ENCODE measurements at places on chromosomes 16 and 17.
A peak's percentile ranks its signal among the peaks of the same experiment; 100 is the strongest.

DNA sequence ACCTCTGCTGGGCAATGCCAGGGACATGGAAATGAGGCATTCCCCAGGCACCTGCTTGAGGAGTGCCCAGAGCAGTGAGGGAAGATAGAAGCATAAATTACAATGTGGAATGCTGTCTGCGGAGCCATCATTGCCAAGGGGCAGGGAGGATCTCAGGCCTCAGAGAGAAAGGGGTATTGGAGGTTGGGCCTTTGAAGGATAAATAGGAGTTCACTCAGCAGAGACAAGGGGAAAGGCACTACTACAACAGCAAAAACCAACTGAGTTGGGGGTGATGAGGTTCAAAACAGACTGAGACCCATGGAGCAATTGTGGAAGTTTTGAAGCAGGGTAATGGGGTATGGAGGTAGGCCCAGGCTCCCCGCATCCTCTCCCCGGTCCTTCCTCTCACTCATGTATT is 32.8 kb downstream of the SREBF1 start:
- DNase-seq, result no peak

DNA sequence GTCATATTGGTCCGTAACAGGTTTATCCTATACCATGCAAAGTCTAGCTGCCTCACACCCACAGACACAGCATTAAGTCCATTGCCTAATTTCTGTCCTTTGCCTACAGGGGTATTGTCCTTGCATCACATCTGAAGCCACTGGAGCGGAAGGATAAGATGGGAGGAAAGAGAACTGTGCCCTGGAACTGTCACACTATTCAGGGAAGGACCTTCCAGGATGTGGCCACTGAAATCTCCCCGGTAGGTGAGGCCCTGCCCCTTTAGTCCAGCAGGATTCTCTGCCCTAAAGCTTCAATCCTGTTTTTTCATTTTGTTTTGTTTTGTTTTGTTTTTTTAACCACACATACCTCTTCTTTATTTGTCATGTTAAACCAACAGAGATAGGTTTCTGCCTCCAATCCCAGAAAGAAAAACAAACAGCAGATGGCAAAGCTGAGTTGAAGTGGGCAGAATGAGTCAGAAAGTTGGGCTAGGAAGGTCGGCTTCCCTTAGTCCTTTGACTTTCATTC is 2.2 kb upstream of the EFTUD2 start:
- no peak for DNase-seq

- no peak for DNase-seq
Observed at GRCh38 chr16:53773150-53773846, 69.3 kb downstream of the FTO start.

DNA sequence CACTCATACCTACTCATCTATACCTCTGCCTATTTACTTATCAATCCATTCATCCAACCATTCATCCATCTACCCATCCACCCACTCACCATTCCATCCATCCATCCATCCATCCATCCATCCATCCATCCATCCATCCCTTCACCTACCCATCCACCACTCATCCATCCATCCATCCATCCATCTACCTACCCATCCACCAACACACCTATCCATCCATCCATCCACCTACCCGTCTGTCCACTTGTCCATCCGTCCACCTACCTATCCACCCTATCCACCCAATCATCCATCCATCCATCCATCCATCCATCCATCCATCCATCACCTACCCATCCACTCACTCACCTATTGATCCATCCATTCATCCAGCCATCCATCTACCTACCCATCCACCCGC is 235.7 kb downstream of the GSG1L start:
- DNase-seq, result no peak

DNA sequence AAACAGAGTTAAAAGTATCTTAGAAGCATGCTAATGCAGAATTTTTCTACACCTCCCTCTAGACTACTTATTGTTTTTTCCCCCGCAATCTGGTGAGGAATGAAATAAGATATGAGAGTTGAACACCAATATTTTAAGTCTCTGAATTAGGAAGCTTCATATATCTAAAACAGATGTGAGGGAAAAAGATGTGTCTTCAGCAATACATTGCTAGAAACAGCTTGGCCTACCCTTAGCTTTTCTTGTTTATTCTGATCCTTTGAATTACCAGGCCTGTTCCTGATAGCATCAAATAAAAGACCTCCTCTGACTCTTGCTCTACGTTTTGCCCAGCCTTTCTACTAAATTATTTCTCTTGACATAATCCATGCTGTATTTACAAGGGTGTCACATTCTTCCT is 221.8 kb downstream of the CDH11 start:
- no peak for DNase-seq

DNA sequence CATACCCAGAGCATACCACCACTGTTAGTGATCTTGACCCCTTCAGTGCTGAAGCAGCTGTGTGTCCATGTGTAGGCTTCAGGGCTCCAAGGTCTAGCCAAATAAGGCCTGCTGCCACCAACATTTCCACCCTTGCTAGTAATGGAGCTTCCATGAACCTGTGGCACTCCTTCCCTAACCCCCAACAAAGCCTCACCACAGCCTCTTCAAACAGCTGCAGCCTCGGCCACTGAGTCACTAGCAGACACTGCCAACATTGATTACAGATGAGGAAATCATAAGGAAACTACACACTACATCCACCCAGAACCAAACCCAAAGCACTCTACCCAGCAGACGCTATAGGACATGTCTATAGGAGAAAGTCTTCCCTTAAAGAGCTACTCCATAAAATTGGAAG is 610.7 kb downstream of the KCNJ2 start:
- DNase-seq, result no peak

GRCh38 chr17:58918884-58919283 is 163.2 kb downstream of the PPM1E start:
- DNase-seq, result no peak

DNA sequence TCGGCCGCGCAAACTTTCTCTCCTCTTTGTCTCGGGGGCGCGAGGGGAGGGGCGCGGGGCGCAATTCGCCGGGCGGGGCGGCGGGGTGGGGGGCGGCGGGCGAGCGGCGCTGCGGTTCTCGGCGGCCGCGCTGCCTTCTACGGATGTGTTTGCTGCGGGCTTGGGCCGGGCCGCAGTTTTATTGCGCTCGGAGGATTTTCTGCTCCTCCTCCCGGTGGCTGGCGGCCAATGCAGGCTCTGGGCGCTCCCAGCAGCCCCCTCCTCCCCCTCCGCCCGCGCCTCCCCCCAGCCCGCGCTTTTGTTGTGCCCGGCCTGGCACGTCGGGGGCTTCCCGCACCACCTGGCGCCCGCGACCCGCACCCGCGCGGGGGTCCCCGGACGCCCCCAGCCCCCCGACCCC is at the start of gene TIMP2:
TIMP2 (minus strand) TSS at position 154 of the 400 bp plus-strand sequence. CDS start 299 bp downstream, outside the sequence.
- DNase-seq, result no peak

DNA sequence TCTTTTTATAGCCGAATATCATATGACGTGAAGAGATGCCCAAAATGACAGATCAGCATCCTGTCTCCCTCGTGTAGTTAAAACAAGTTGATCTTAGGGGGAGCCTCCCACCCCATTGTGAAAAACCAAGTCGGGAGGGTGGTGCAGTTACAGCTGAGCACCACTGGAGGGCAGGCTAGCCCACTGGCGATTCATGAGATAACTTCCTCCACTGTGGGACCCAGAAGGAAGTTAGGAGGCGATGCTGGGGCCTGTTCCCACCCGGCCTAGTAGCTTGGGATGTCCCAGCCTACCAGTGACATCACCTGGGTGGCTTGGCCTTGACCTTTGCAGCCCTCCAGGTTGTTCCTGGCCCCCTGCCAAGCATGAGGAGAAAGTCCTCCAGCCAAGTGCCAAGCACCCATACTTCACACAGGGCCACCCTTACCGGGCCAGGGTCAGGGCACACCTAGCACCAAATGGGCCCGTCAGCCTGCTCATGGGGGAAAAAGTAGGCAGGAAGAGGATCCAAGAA is 8.1 kb upstream of the CPNE2 start:
- DNase-seq, result peak; percentile 49

- no peak for DNase-seq
Observed at GRCh38 chr16:79163691-79164387, 436.7 kb downstream of the MAF start.

DNA sequence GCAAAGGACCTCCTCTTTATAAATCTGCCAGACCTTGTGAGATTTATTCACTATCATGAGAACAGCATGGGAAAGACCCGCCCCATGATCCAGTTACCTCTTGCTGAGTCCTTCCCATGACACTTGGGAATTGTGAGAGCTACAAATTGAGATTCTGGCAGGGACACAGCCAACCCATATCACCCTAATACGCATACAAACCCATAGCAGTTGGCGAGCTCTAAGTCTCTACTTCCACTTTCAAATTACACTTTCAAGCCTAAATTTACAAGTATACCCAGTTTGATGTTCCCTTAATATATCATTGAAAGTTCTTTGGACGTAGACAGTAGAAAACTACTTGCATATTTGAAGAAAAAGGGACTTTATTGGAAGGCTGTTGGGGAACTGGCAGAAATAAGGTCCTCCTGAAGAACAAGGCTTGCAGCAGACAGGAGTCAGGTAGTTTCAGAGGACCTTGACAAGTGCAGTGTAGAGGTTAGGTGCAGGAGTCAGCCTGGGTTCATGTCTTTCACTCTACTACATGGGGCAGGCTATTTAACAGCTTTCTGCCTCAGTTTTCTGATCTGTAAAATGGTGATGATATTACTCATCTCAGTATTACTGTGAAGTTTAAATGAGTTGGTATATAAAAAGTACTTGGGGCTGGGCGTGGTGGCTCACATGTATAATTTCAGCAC is 107.9 kb upstream of the EEF2KMT start:
- no peak for DNase-seq

GRCh38 chr16:87581857-87582215 is 20.5 kb upstream of the JPH3 start:
- no peak for DNase-seq

DNA sequence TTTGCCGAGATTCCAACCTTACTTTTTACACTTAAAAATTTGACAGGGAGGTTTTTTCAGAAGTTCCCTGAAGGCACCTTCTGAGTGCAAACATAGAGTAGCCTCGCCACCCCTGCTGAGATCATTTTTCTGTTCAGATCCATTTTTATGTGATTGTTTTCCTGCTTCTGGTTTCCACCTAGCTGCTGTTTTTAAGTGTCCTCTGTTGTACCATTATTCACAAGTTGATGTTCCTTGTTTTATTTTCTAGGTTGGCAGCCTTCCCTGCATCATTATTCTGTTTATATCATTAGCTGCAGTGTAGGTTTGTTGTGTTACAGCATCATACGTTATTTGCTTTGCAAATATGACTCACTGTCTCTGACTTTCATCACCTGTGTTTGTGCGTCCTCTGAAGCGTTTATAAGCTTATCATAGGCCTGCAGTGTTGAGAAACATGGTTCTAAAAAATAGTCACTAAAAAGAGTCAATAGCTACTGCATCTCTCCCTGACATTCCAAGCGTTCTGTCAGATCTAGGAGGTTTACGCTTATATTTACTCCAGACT is 116.9 kb upstream of the CLEC3A start:
- DNase-seq, result no peak
